ENCODE measurements at places on chromosomes 5 and 9.

- no peak for DNase-seq
Observed at GRCh38 chr5:153459051-153459743, 31.3 kb upstream of the GRIA1 start.

- no peak for DNase-seq
Observed at GRCh38 chr5:65736011-65736410, 14.0 kb downstream of the NLN start.

DNA sequence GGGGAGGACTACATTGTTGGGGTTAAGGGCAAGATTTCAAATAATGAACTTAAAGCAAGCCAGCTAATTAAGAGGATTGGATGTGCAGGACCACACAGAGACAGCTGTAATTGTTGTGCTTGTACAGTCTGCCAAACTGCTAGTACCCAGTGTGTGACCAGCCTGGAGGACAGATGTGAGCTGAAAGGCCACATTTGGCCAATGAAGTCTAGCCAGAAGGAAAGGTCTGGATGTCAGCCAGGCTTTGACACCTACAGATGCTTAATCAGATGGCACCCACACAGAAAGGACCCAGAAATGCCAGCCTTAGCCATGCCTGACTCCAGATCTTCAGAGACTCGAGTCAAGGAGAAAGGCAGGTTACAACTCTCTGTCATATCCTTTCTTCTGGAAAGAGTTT lies 491.1 kb downstream of the KIF4B start:
- DNase-seq, result no peak

DNA sequence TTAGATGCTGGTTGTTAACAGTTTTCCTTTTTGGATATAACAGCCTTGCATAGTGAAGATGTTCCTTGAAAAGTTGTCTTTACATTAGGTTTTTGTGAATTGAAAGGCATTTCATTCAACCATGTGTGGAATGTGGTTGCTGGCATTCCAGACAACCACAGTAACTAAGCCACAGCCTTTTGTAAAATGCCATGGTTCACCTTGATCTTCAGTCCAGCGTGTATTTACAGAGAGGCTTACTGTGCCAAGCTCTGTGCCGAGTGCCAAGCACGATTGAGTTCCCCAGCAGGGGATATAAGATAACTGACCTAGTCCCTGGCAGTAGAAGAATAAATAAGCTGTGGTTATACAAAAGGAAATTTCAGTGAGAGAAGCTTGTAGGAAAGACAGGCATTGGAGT lies 4.9 kb downstream of the EXOSC2 start:
- DNase-seq, result no peak

GRCh38 chr9:17380126-17380861 lies 198.6 kb upstream of the SH3GL2 start:
- no peak for DNase-seq

DNA sequence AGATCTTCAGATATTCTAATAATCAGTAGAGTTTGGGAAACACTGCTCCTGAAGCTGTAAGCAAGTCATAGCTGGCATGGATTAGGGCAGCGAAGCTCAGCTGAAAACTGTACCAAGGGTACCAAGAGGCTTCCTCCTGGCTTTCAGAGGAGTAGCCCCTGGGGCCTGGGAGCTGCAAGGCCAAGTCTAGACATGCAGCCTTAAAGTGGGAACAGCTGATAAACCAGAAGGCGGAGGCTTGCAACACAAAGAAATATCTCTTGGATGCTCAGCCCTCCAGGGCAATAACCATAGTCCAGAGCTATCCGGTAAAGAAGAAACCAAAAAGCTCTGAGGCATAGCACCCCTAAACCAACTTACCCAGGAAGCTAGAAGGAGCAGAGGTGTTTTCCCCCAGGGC lies 51.5 kb downstream of the MRPS30 start:
- DNase-seq, result no peak

DNA sequence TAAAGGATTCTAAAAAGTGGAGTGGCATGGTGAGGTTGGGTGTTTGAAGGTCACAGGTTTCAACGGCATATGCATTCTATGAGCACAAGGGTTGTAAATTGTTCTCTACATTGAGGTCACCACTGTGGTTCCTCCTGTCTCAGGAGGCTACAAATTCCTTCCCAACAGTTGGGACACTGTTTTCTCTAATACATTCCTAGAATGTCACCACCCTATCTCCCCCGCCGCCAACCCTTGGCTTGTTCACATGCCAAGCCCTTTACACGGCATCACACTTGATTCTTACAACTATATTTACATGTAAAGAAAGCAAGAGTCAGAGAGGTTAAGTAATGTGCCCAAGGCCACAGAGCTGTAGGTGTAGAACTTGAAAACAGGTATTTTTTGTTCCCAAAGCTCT lies 315.1 kb downstream of the RAB3C start:
- DNase-seq, result no peak

DNA sequence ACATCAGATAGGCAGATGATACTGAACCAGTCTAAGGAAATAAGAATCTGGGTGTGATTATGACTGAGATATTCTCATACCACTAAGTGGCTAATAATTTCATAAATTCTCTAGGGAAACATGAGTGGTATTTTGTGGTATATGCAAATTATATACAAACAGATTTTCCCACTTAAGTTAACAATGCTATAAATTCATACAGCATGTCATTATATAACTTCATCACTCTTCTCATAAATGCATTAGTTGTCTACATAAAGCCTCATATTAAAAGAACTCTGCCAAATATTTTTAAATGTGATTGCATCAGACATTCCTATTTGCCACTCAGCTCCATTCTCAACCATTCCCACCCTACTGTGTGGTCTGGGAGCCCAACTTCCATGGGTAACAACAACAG lies 226.5 kb downstream of the TLE1 start:
- no peak for DNase-seq

DNA sequence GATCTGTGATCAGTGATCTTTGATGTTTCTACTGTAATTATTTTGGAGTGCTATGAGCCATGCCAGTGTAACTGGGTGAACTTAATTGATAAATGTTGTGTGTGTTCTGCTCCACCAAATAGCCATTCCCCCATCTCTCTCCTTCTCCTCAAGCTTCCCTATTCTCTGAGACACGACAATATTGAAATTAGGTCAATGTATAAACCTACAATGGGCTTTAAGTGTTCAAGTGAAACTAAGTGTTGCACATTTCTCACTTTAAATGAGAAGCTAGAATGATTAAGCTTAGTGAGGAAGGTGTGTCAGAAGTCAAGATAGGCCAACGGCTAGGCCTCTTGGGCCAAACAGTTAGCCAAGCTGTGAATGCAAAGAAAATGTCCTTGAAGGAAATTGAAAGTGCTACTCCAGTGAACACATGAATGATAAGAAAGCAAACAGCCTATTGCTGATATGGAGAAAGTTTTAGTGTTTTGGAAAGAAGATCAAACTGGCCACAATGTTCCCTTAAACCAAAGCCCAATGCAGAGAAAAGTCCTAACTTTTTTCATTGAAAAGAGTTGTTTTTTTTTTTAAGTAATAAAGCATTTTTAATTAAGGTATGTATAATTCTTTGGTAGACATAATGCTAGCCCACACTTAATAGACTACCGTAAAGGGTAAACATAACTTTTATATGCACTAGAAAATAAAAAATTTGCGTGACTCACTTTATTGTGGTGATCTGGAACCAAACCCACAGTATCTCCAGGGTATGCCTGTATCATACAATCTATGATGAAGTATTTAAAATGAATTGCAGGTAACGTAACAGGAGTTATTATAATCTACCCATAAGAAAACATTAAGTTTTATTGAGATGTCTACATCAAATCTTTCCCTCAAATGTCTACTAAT lies 42.5 kb upstream of the ALDH1A1 start:
- no peak for DNase-seq

DNA sequence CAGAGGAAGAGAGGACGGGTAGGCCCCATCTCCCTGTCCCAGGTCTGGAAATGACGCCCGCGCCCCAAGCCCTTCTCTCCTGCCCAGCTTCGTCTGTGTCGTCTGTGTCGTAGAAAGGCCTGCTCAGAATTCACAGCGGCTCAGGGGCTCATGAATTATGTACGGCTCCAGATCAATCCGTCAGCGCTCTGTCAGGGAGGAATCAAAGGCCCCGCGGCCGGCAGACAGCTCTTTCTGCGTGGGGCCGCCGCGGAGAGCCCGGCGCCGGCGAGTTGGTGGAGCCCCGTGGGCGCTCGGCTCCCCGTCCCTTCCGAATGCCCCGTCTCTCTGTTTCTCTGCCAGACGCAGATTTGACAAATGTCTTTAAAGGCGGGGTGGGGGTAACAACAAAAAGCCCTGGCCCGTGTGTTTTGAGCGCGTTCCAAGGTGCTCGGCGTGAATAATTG lies 83.8 kb upstream of the RAPGEF1 start:
- DNase-seq, result no peak

GRCh38 chr5:73856997-73857396 lies 231.0 kb downstream of the ARHGEF28 start:
- DNase-seq, result no peak

GRCh38 chr9:21747175-21747574 lies 55.3 kb upstream of the MTAP start:
- DNase-seq, result no peak

Measured in HFFc6 (cell line).